ENCODE measurements at places on chromosomes 6 and 20. TPM values are rescaled to one million over a fixed set of nuclear protein-coding genes. Genes with fewer than 3 reads are reported as not detected.

Gene IGF2R
- 113 TPM for total RNA-seq

Gene HEY2
- 9.7 TPM for total RNA-seq

Gene SSTR4
- total RNA-seq, result not detected

Gene STMND1
- not detected for total RNA-seq

Gene FAM217A
- total RNA-seq, result not detected

Gene POU5F1
- 0.23 TPM for total RNA-seq

Gene RSPH4A
- not detected for total RNA-seq

Data from psoas muscle (tissue), 8 donors.